ENCODE measurements at places on chromosomes 7 and 10. TPM values are rescaled to one million over a fixed set of nuclear protein-coding genes. Genes with fewer than 3 reads are reported as not detected.

GRCh38 chr10:107071301-107071700, 93.2 kb downstream of the SORCS1 start:
- no peak for DNase-seq

DNA sequence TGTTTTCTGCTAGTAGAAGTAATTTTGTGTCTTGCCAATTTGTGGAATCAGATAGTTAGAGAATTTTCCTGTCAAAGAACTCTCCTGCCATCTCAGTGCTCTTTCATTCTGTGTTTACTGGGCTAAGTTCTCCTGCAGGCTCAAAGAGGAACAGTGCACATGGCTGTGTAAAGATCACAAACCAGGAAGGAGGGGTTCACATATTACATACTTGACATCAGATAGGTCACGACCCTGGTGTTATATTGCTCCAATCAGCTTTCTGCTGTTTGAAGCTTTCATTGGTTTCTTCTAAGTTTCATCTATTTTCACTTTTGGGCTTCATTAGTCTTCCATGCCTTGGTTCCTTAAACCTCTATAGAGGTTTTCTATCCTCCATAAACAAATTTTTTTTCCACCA, 13.5 kb upstream of the ELMO1 start:
- DNase-seq = no peak

GRCh38 chr10:60099998-60100747, 193.8 kb upstream of the CCDC6 start:
- no peak for DNase-seq

GRCh38 chr7:110522061-110522760, 568.7 kb upstream of the LRRN3 start:
- no peak for DNase-seq

DNA sequence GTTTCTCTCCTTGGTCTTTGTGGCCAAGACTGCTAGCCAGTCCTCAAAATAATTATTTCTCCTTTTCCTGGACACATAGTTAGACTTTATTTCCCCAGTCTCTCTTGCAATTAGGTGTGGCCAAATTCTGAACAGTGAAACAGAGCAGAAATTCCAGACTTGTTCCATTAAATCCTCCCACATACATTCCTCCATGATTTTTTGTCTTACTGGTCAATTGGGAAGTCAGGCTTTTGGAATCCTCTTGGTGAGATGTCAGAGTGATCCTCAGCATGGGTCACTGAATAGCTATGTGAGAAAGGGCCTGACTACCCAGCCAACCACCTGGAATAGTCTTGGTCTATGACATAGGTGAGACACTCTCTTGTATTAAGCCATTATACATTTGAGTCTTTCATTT, 164.2 kb downstream of the DGKI start:
- DNase-seq = no peak

DNA sequence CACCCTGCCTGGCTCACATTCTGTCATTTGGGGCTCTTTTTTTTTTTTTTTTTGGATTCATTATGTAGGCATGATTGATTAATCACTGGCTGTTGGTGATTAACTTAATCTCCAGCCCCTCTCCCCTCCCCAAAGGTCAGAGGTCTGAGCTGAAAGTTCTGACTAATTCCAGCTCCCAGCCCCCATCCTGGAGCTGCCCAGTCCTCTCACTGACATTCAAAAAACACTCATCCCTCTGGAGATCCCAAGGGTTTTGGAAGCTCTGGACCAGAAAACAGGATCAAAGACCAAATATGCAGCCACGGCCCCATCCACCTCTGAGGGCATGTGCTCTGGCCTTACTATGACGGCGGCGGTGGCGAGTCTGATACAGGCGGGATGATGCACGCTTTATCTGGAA, 53.8 kb downstream of the RBM17 start:
- DNase-seq = no peak

DNA sequence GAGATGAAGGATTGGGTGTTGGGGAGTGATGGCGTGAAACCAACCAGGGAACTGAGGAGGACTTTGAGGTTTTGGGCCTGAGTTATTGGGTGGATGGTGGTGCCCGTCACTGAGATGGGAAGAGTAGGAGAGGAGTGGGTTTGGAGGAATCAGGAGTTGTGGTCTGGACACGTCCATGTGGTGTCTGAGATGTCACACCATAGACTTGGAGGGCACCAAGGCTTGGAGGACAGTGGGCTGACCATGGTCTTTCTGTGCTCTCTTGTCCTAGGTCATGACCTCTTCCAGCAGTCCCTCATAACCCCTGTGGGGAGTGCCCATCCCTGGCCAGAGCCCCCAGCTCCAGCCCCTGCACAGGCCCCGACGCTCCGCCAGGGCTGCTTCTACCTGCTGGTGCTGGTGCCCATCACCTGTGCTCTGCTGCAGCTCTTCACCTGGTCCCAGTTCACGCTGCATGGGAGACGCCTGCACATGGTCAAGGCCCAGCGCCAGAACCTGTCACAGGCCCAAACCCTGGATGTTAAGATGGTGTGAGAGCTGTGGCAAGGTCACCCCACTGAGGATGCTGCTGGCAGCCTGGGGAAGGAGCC, 24.2 kb upstream of the C10orf95 start:
- DNase-seq = no peak

DNA sequence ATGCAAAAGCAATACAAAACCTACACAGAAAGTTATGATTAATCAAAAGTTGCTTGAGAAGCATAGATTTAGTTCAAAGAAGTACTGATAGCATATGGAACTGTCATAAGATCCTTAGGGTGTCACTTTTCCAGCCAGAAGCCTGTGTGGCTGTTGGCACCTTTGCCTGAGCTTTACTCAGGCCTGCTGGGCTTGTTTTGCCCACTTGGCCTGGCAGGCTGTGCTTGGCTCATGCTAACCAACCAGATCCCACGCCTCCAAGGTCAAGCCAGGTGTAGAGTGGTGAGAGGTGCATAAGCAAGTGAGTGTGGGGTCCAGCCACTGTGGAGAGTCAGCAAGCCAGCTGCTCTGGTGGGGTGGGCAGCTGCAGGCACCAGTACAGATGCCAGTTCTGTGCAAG, 12.0 kb upstream of the LIPA start:
- DNase-seq = no peak

DNA sequence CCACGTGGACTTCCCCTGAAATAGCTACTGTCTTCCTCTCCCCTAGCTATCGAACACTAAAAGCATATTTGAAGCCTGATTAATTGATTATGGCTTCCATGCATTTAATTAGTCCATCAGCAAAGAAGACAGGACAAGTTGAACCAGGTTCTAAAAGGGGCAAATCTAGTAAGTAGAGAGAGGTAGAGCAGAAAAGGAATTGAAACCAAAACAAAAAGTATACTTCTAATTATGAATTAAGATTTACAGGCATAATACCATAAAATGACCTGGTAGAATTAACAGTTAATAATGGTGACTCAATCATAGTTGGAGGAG, 393 bp upstream of the DNAJC1 start:
- DNase-seq = no peak

- DNase-seq = no peak
These were observed 5.5 kb upstream of the BLNK start for GRCh38 chr10:96276831-96277230.

The CHST12 gene
- 19.3 TPM for total RNA-seq

- no peak for DNase-seq
These were observed 223.7 kb downstream of the CXCL12 start for GRCh38 chr10:44161184-44161583.

DNA sequence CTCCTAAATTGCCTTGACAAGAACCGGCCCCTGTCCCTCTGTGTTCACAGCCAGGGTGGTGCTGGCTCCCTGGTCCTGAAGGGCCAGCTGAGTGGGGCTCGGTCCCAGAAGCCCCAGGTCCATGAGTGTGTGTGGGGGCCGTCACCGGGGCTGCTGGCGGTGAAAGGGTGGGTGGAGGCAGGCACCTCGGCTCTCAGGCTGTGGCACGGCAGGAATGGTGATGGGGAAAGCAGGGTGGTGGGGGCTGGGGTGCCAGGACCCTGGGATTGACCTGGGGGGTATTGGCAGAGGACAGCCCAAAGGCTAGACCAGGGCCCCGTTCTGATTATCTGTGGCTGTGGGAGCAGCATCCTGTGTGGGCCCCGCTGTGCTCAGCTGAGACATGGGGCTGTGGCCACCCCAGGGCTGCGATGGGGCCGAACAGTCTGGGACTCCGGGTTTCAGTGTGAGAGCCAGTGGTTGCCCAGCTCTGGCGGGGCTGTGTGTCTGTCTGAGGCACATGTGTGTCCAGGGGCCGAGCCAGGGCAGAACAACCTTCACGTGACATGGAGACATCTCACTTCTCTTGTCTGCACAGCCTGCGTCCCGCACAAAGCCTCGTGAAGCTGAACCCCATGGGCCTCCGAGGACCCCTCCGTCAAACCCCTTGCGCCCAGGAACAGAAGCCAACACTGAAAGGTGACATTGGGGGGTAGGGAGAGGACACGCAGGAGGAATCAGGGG, 144.2 kb downstream of the ELFN1 start:
- no peak for DNase-seq
